Stimulated activated CD4-positive, alpha-beta T cell treated with anti-CD3 and anti-CD28 coated beads, Interleukin-12 subunit alpha, Interleukin-12 subunit beta, amount 100 ng/mL, for 48 hours (primary cell): ENCODE measurements at places on chromosomes 5 and 9.

DNA sequence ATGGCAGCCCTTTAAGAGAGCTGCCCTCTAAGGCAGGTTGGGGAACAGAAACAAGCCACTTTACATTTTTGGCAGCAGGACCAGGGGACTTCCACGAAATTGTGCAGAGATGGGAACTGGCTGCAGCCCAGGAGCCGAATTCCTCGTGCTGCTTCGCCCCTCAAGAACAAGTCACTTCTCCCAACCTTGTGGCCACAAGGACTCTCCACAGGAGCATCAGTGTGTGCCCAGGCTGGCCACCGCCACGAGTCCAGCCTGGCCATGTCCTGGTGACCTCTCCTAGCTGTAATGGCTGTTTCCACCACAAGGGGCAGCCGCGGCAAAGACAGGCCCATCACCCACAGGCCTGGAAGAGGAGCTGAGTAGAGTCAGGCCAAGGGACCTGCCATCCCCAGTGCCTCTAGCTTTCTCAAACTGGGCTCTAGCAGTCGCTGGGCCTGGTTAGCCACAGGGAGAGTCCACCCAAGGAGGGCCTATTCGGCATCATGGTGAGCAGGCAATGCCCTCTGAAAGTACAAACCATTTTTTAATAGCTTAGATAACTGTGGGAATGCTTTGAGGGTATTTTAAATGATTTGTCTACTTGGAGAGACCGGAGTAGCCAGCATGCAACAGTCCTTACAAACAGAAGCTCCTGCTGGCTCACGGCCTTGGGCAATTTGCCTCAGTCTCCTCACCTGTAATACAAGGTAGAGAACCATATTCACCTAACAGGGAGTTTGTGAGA, 129.0 kb downstream of the COL23A1 start:
- peak; percentile 40 for DNase-seq

GRCh38 chr5:77407152-77407551, 85.0 kb downstream of the WDR41 start:
- no peak for DNase-seq

GRCh38 chr9:132506977-132507669, 75.3 kb upstream of the BARHL1 start:
- no peak for DNase-seq

GRCh38 chr9:18575686-18576085, 101.7 kb downstream of the ADAMTSL1 start:
- DNase-seq: no peak

- no peak for DNase-seq
Observed at GRCh38 chr5:150809363-150809762, 30.8 kb downstream of the SMIM3 start.

- DNase-seq: no peak
Observed at GRCh38 chr9:71446106-71446472, 322.2 kb downstream of the CEMIP2 start.
